Activated naive CD8-positive, alpha-beta T cell treated with anti-CD3 and anti-CD28 coated beads for 36 hours (primary cell): ENCODE measurements at places on chromosomes 4 and X. TPM values are rescaled to one million over a fixed set of nuclear protein-coding genes. Genes with fewer than 3 reads are reported as not detected.

The SMIM10 gene
- 2.8 TPM for total RNA-seq

The AFM gene
- not detected for total RNA-seq

The SMIM43 gene
- total RNA-seq: not detected

The CENPVL2 gene
- total RNA-seq: 0.14 TPM

The GPC4 gene
- total RNA-seq: not detected

The MAML3 gene
- total RNA-seq: 2.3 TPM

The LRRC66 gene
- total RNA-seq: 0.06 TPM
